ENCODE measurements at places on chromosomes 12 and 14.
A peak's percentile ranks its signal among the peaks of the same experiment; 100 is the strongest.

DNA sequence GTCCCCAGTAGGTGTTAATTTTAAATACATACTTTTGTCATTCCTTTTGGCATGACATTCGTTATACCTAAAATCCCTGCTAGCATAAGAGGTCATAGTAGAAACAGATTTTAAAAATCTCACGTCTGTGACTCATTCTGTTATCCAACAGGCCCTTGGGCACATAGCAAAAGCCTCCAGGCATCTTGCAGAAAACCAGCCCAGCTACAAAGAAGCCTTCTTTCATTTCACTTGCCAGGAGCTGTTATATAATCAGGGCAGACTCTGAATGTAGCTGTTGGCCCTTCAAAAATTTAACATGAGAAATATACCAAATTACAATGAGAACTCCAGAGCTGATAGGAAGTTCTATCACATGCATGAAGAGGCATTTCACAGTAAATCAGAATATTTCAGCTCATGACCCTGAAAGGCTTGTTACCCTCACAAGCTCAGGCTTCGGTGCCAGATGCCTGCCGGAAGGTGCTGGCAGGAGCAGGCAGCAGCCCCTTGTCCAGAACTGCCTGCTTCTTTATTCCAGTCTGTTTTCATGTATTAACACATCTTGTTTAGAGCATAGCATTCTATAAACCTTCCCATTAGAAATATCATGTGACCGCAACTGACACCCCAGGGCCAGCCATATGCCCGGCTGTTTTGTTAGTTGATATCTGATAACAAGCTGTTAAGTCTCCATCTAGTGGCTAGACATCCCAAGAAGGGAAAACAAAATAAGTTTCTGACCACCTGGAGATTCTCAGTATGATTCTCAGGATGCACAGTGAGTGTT lies 17.8 kb downstream of the E2F7 start:
- no peak for DNase-seq

GRCh38 chr14:25371068-25371467 lies 321.1 kb upstream of the STXBP6 start:
- DNase-seq, result no peak

DNA sequence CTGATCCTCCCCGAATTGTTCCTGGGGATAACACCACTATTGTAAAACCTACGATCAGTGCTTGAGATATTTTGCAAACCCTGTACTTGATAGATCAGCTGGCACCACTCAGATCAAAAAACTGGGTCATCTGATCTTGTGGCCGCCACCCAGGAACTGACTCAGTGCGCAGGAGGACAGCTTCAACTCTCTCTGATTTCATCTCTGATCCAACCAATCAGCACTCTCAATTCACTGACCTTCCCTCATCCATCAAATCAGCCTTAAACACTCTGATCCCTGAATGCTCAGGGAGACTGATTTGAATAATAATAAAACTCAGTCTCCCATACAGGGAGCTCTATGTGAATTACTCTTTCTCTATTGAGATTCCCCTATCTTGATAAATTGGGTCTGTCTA lies 4.2 kb upstream of the XPOT start:
- no peak for DNase-seq

GRCh38 chr12:76864791-76865400 lies 13.9 kb downstream of the CSRP2 start:
- no peak for DNase-seq

DNA sequence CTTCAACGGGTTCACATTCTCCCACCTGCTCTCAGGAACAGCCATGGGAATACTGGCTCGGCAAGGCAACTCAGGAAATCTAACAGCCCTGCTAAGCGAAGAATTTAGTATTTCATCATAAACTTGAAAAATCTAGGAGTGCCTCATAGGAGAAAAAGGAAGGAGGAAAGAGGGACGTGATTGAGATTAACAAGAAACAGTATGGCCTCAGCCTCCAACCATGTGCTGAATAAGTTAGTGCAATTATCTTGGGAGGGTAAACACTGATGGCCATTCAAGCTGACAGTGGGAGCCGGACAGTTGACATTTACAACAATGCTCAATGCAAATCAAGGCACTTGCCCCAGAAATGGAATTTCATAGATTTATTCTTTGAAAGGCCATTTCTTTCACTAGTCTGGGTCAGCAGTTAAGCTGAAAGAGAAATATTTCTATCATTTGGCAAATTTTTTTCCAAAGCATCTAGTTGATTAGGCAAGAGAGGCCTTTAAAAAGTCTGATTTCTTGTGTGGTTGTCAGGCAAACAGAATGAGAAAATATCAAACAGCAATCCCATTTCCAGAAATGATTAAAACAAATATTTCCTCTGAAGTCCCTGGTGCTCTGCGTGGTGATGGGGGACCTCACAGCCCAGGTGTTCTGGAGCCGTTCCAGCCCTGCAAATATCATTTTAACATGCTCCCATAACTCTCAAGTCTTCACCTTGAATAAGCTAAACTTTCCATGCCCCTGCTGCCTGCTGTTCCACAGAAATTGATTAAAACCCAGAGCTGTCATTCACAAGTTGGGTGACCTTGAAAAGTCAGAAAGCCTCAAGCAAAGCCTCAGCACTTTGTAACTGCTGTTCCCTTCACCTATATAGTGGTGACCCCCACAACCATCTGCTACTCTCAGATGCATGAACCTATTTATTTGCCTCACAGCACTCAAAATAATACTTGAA lies 121.6 kb downstream of the PHLDA1 start:
- DNase-seq, result peak; percentile 45

DNA sequence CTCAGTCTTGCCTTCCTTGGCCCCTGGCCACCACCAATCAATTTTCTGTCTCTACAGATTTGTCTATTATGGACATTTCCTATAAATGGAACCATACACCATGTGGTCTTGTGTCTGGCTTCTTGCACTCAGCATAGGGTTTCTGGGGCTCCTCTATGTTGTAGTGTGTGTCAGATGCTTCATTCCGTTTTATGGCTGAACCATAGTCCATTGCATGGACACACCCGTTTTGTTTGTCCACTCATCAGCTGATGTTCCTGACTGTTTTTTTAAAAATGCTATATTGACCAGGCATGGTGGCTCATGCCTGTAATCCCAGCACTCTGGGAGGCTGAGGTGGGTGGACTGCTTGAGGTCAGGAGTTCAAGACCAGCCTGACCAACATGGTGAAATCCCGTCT lies 21.0 kb downstream of the ARL6IP4 start:
- DNase-seq, result no peak

DNA sequence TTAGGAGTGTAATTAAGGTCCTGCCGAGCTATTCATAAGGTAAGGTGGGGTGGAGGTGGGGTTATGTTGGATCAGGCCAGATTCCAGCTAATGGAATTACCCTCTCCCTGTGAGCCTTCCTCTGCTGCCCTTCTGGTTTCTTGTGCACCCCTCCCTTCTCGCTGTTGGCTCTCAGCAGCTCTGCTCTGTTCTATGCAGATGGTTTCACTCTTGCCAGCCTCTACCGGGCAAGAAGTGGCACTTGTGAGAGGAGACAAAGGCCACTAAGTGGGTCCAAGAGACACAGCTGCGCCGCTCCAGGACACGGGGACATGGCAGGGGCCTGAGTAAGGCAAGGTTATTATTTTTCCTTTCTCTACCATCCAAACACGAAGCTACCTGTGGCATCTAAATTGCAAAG lies 334.4 kb downstream of the EMP1 start:
- peak; percentile 40 for DNase-seq

GRCh38 chr12:4956054-4956453 lies 46.3 kb downstream of the KCNA1 start:
- no peak for DNase-seq

DNA sequence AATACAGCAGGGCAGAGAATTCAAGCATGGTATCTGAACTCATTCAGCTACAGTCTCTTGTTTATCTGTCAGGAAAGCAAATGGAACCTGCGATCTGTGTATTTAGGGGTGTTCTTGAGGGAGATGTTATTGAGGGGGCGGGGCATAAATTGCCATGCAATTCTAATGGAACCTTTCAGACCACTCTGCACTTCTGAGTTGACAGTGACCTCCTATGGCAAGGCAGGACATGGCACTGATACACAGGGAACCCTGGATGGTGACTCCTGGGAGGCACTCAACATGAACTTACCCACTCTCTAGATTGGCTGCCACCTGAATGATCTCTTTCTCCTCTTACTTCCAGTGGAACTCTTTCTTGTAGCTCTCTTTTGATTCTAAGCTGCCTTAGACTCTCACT lies 787.3 kb downstream of the VRK1 start:
- no peak for DNase-seq

- no peak for DNase-seq
These were observed 43.4 kb downstream of the PPP2R5E start for GRCh38 chr14:63499701-63500250.

GRCh38 chr12:10722502-10722904 lies 620 bp downstream of the YBX3 start:
- peak; percentile 52 for DNase-seq

DNA sequence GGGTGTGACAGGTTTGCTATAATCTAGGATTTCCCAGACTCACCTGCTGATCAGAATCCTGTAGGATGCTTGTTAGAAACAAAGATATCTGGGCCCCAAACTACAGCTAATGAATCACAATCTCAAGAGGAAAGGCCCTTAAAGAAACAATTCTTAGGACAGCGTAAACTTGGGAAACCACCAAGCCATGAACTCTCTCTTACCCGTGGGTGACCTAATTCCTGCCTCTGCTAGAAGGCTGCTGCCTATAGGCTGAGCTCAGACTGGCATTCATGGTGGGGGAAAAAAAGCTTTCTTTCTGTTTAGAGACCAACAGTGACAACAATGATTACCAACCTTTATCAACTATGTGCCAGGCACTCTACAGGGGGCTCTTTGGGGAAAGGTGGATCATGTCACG lies 213.9 kb upstream of the FKBP4 start:
- DNase-seq, result no peak

DNA sequence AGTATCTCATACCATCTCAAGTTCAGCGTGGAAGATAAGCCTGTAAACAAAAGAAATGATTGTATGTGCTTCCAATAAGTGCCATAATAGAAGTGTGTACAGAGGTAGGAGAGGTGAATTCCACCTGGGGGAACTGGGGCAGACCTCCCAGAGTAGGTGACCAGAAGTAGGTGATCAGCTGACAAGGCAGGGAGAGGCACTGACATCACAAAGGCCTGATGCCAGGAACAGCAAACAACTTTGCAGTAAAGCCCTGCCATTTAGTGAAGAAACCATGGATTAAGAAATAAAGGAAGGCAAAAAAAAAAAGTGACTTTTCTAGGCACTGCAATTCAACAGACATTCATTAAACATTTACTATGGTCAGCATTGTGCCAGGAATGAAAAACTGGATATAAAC lies 31.1 kb downstream of the NR1H4 start:
- no peak for DNase-seq

GRCh38 chr14:101859538-101859902 lies 98.0 kb downstream of the PPP2R5C start:
- no peak for DNase-seq

GRCh38 chr12:7832059-7832696 lies 40.5 kb downstream of the SLC2A14 start:
- DNase-seq, result no peak

DNA sequence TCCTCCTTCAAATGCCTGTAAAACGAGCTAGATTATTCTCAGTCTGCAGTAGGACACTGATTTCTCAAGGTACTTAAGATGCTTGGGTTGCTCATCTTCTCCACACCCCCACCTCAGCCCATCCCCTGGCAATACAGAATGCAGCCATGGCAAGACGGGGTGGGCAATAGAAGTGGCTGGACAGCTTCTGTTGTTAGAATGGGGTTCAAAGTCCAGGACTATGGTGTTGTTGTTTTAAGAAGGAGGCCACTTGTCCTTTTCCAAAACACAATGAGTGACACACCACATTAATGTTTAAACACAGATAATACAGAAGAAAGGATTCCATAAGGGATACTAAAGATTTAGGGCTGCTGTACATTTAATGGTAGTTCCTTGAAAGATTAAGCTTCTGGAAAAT lies 188.9 kb upstream of the BCL2L14 start:
- DNase-seq, result no peak

DNA sequence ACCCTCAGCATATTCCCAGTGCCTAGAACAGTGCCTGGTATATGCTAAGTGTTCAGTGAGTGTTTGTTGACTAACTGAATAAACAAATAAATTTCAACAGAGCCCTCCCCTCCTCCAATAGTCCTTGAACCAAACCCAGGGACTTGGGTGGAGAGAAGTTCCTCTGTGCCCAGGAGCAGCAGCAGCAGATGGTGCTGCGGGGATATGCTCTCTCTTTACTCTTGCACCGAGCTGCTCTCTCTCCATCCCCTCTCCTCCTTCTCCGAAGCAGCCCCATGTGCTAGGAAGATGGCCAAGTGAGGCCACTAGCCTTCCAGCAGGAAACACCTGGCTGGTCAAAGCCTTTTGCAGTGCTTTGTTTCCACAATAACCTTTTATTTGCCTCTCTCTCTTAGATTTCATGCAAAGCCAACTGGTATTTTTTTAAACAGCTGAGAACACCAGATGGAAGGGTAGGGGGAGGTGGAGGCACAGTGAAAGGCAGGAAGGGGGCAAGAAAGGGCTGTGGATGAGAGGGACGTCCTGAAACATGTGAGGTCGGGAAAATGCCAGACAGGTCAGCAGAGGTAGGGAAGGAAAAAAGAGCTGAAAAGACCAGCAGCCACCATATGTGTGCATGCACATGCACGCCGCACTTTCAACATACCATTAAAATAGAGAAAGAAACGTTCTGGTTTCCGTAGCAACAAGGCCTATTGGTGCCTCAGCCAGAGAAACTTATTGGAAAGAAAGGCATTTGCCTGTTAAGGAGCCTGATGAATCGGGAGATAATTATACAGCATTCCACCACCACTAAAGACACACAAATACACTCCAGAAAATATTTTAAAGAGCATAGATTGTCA lies 78.9 kb downstream of the EMP1 start:
- DNase-seq, result peak; percentile 53

DNA sequence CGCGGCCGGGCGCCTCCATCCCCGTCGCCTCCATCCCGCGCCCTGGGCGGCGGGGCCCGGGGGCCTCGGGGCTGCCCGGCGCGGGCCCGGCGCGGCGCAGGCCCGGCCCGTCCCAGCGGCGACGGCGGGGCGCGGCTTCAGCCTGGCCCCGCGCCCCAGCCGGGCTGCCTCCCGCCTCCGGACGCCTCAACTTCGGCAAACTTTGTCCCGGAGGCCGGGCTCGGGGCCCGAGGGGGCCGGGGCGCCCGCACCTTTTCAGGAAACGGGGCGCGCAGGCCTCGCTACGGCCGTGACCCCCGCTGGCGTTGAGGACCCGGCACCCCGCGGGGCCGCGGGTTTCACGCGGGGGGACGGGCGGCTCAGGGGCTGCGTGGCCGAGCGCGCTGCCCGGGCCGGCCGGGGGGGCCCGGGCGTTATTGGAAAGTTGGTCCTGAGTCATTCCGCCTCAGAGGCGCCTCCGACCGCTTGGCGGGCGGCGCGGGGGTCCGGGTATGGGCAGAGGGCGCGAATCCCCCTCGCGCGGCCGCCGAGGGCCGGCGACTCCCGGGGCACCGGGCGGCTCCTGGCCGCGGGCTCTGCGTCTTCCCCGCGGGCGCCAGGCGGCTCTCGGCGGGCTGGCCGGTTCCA lies 575 bp downstream of the TRAF3 start:
- DNase-seq, result no peak

- DNase-seq, result no peak
These were observed 22.5 kb downstream of the MAP3K12 start for GRCh38 chr12:53476769-53477209.
